ENCODE measurements at places on chromosomes 12 and 14. TPM values are rescaled to one million over a fixed set of nuclear protein-coding genes. Genes with fewer than 3 reads are reported as not detected.

- peak overlapping the region; percentile 99 for H3K27ac ChIP-seq
- peaks cover 20% of the 10 kb centered on the region for H3K36me3 ChIP-seq
- DNase-seq: no peak
- peaks cover 59% of the 10 kb centered on the region for H3K4me1 ChIP-seq
- no peaks in the 10 kb centered on the region for H3K27me3 ChIP-seq
These were observed 501 bp upstream of the HSP90B1 start for GRCh38 chr12:103929784-103930033.

DNA sequence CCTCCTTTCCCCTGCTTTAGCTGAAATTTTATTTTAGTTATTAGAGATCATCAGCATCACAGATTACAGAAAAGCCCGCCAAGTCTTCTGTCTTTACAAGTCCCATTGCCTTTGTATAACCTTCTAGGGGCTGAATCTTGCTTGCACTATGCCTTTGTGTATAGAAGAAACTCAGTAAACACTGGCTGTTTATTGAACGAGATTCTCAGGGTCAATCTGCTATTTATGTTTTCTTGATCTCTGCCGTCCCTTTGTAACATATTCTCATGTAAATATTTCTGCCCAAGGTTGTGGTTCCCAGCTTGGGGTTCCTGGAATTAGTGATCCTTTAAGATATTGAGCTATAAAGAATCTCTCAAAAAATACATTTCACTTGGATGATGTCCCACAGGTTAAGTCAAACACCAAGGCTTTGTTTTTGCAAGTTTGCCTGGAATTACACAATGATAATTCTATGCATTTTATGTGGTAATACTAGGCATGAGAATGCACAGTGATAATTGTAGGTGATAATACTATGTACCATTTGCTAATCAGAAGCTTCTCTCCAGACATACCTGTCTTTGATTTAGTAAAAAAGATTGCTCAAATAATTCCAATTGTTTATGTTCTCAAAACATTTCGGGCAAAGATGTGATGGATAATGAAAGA lies 40.6 kb upstream of the FGF6 start:
- no peaks in the 10 kb centered on the region for H3K4me1 ChIP-seq
- no peak for DNase-seq
- H3K36me3 ChIP-seq: peaks cover 30% of the 10 kb centered on the region
- no peak overlapping the region for H3K4me3 ChIP-seq

GRCh38 chr12:70581208-70581607 lies 56.0 kb downstream of the PTPRB start:
- no peak overlapping the region for H3K4me3 ChIP-seq
- no peak for DNase-seq
- no peak overlapping the region for H3K27ac ChIP-seq
- no peaks in the 10 kb centered on the region for H3K4me1 ChIP-seq
- no peaks in the 10 kb centered on the region for H3K27me3 ChIP-seq

DNA sequence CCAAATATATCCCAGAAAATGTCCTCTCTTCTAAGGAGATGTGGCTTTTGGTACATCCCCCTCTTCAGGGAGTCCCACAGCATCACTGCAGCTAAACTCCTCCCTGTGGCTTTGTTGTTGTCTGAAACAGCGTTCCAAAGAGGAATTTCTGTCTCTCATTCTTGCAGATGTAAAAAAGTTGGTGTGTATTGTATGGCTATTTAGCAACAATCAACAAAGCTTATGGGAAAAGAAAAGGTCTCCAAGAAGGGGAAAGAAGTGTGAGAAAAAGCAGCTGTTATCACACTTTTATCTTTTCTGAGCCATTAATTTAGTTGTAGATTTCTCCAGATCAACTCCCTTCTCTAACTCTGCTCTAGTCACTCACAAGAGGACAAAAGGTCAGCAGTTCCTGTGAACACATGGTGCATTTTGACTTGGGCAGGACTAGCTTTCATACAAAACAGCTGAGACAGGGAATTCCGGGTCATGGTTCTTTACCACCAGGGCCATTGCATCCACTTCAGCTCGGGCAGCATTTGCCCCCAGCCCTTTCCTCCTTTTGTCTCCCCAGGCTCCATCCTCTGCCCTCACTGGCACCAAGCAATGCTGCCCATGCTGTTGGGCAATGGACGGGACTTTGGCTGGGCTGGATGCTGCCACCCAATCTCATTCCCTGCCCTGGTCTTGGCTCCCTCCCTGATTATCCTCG lies 184.7 kb downstream of the TMX1 start:
- peaks cover under 1% of the 10 kb centered on the region for H3K27me3 ChIP-seq
- H3K4me3 ChIP-seq: no peak overlapping the region
- H3K27ac ChIP-seq: no peak overlapping the region
- no peaks in the 10 kb centered on the region for H3K4me1 ChIP-seq
- no peak for DNase-seq
- no peaks in the 10 kb centered on the region for H3K36me3 ChIP-seq

The KCNMB4 gene
- 0.62 TPM for polyA plus RNA-seq

DNA sequence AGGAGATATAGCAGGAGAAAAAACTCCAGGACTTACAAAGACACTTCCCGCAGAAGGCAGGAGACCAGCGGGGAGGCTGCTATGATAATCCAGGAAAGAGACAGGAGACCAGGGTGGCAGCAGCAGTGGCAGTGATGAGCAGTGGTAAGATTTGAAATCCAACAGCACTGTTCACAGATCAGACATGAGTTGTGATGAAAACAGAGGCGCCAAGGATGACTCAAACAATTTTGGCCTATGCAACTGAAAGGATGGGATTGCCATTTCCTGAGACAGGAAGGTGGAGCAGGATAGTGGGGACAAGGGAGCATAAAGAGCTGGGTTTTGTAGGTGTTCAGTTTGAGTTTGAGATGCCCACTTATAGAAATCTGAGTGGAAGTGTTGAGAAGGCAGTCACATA lies 108.6 kb upstream of the DYRK2 start:
- H3K27ac ChIP-seq: no peak overlapping the region
- H3K27me3 ChIP-seq: peaks cover 3% of the 10 kb centered on the region
- H3K36me3 ChIP-seq: no peaks in the 10 kb centered on the region
- DNase-seq: no peak
- H3K4me1 ChIP-seq: no peaks in the 10 kb centered on the region

The RNASE4 gene
- 0.75 TPM for polyA plus RNA-seq

DNA sequence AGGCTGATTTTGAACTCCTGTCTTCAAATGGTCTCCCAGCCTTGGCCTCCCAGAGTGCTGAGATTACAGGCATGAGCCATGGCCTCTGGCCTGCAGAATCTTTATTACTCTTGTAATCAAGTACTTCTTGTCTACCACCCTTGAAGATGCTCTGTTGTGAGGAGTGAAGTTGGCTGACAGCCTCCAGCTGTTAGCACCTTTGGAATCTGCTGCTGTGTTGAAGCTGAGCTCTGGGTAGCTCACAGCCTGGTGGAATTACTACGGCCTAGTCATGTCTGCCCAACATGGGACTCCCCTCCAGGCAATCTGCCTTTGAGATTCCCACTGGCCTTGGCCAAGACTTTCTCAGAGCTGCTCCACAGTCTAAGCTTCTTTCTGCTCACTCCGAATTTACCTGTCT lies 5.8 kb upstream of the C12orf75 start:
- H3K27me3 ChIP-seq: no peaks in the 10 kb centered on the region
- no peaks in the 10 kb centered on the region for H3K36me3 ChIP-seq
- H3K4me3 ChIP-seq: no peak overlapping the region
- no peak for DNase-seq
- no peak overlapping the region for H3K27ac ChIP-seq

- no peak for DNase-seq
- no peak overlapping the region for H3K4me3 ChIP-seq
- H3K27ac ChIP-seq: no peak overlapping the region
- H3K27me3 ChIP-seq: no peaks in the 10 kb centered on the region
- peaks cover 3% of the 10 kb centered on the region for H3K4me1 ChIP-seq
- no peaks in the 10 kb centered on the region for H3K36me3 ChIP-seq
These were observed 24.9 kb downstream of the FOXN3 start for GRCh38 chr14:89392181-89392580.

GRCh38 chr12:104958805-104959334 lies 780 bp upstream of the SLC41A2 start:
- H3K4me3 ChIP-seq: peak overlapping the region; percentile 68
- H3K4me1 ChIP-seq: peaks cover 13% of the 10 kb centered on the region
- no peak for DNase-seq
- H3K27me3 ChIP-seq: peaks cover 3% of the 10 kb centered on the region
- no peaks in the 10 kb centered on the region for H3K36me3 ChIP-seq

The PTHLH gene
- not detected for polyA plus RNA-seq

DNA sequence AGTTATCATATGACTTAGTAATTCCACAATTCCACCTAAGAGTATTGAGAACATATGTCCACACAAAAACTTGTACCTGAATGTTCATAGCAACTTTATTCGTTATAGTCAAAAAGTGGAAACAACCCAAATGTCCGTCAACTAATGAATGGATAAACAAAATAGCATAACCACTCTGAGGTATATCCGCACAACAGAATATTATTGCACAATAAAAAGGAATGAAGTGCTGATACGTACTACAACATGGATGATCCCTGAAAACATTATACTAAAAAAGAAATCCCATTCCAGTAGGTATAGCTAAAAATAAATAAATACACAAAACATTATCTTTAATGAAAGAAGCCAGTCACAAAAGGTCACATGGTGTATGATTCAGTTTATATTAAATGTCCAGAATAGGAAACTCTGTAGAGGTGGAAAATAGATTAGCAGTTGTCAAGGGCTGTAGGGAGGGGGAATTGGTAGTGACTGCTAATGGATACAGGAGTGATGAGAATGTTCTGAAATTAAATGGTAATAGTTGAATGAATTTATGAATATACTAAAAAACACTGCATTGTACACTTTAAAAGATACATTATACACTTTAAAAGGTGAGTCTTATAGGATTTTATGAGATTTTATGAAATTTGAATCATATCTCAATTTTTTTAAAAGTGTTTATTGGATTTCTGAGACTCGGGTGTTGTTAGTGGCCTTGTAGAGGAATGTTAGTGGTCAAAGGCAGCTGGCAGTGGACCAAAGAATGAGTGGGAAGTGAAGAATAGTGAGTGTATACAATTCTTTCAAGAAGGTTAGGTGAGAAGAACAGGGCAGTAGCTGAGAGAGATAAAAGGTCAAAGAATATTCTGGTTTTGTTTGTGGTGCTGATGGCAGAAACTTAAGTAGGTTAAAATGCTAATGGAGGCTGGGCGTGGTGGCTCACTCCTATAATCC lies 36.3 kb upstream of the BAZ1A start:
- no peak overlapping the region for H3K27ac ChIP-seq
- no peak overlapping the region for H3K4me3 ChIP-seq
- no peaks in the 10 kb centered on the region for H3K4me1 ChIP-seq
- no peaks in the 10 kb centered on the region for H3K27me3 ChIP-seq
- DNase-seq: no peak

DNA sequence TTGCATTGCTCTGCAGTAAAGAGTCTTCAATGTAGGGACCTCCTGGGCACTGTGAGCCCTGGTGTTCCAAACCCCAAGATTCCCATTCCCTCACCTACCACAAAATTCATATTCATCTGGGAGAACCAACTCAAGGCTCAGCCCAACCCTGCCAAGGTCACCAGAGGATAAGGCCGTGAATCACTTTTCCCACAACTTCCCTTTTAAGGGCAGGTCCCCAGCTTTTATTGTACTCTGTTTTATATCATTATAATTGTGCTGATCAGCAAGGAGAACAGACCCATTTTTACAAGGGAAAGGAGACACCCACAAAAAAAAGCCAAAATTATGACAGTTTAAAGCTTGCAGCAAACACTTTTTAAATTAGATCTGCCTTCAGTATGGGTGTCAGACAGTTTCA lies 363.0 kb upstream of the FKBP4 start:
- DNase-seq: no peak
- H3K27ac ChIP-seq: no peak overlapping the region
- H3K4me3 ChIP-seq: no peak overlapping the region
- peaks cover 3% of the 10 kb centered on the region for H3K27me3 ChIP-seq

DNA sequence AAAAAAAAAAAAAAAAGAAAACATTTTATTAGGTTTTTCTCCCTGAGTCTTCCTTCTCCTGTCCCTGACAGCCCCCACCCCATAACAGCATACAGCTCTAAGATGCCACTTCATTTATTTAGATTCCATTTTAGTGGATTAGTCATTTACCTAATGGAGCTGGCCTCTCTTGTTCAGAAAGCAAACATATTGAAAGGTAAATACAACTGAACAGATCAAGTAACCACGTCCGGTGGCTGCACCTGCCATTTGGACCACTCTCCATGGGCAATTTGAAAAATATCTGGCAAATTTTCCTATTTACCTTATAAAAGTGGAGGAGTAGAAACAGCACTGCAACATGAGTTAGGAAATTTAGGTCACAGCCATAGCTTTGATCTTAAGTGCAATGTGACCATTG lies 254.6 kb downstream of the C12orf42 start:
- no peak overlapping the region for H3K4me3 ChIP-seq
- no peaks in the 10 kb centered on the region for H3K36me3 ChIP-seq
- no peaks in the 10 kb centered on the region for H3K4me1 ChIP-seq
- no peak for DNase-seq
- H3K27me3 ChIP-seq: no peaks in the 10 kb centered on the region

DNA sequence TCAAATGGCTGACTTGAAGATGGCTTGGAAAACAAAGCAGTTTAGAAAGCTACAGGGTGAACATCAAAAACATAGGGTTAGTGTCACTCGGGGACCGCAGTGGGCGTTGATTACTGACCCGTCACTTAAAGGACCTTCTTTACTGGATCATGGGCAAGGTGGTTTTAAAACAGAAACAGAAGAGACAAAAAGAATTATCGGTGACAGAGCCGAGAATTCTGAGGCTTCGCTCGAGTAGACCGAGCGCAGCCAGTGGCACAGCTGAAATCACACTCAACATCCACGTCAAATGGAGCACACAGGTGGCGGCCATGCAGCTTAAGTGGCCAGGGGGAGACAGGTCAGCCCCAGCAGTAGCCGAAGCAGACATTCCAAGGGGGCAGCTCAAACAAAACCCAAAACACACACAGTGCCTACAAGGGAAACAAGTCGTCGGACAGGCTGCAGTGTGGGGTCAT lies 17.3 kb downstream of the SNRNP35 start:
- peaks cover 24% of the 10 kb centered on the region for H3K4me1 ChIP-seq
- no peak for DNase-seq
- peaks cover 19% of the 10 kb centered on the region for H3K36me3 ChIP-seq
- peak overlapping the region; percentile 63 for H3K4me3 ChIP-seq
- H3K27me3 ChIP-seq: no peaks in the 10 kb centered on the region

DNA sequence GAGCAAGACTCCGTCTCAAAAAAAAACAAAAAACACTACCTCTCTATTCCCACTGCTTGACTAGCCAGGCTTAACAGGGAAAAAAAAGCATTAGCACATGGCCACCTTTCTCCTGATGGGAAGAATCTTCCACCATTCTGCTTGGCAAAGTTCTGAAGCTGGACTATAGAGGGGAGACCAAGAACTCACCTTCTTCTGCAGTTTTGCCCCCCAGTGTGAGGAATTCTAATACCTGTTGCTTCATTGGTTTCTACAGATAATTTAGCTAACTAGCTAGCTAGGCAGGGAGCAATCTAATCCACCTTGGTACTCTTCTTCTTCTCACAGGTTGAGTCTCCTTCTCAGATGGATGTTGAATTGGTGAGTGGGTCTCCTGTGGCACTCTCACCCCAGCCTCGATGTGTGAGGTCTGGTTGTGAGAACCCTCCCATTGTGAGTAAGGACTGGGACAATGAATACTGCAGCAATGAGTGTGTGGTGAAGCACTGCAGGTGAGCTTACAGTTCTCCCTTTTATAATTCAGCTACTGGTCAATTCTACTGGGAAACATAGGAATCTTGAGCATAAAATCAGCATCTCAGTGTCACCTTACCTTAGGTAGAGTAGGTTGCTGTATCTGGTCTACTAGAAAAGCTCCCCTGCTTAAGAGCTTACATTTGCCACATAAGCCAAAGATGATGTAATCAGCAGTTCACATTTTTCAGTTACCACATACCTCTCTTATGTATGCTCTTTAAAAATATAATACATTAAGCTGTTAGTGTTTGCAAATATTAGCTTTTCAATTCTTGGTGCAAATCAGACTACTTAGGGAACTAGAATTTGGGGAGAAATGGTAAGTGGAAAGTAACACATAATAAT lies 16.0 kb downstream of the METTL3 start:
- no peak overlapping the region for H3K27ac ChIP-seq
- no peak overlapping the region for H3K4me3 ChIP-seq
- H3K4me1 ChIP-seq: peaks cover 3% of the 10 kb centered on the region
- DNase-seq: no peak
